Left cardiac atrium (tissue), 4 donors: ENCODE measurements at places on chromosomes 13 and 19. TPM values are rescaled to one million over a fixed set of nuclear protein-coding genes. Genes with fewer than 3 reads are reported as not detected.

The ANKRD27 gene
- total RNA-seq = 26.9 TPM

The GDF15 gene
- 0.50 TPM for total RNA-seq

The IGSF23 gene
- not detected for total RNA-seq

The STXBP2 gene
- total RNA-seq = 18.2 TPM

The LGALS7 gene
- total RNA-seq = not detected

The TEX29 gene
- total RNA-seq = not detected

The ZNF439 gene
- total RNA-seq = 4.1 TPM

The MBD3L3 gene
- not detected for total RNA-seq

The C19orf85 gene
- not detected for total RNA-seq

The ZNF324B gene
- 3.9 TPM for total RNA-seq

The ZNF573 gene
- total RNA-seq = 9.7 TPM

The PSPN gene
- 0.92 TPM for total RNA-seq

The MAP3K10 gene
- total RNA-seq = 19.9 TPM

The XPO4 gene
- 12.1 TPM for total RNA-seq

The CATSPERD gene
- not detected for total RNA-seq

The GPR4 gene
- total RNA-seq = 17.7 TPM

The LCP1 gene
- 31.4 TPM for total RNA-seq

The CCNE1 gene
- 1.8 TPM for total RNA-seq

The PSPC1 gene
- 27.1 TPM for total RNA-seq

The LIM2 gene
- not detected for total RNA-seq

The ZNF627 gene
- 5.1 TPM for total RNA-seq

The ZNF610 gene
- 1.3 TPM for total RNA-seq

The HCST gene
- total RNA-seq = 6.9 TPM

The TNFSF9 gene
- total RNA-seq = 0.71 TPM

The DMAC2 gene
- total RNA-seq = 67.6 TPM

The FGF21 gene
- not detected for total RNA-seq

The FFAR2 gene
- total RNA-seq = 0.44 TPM

The NKPD1 gene
- 0.05 TPM for total RNA-seq

The IRGC gene
- total RNA-seq = not detected

The ACP7 gene
- total RNA-seq = not detected

The SEMA6B gene
- total RNA-seq = 24.8 TPM

The CYP2A6 gene
- total RNA-seq = not detected

The FFAR1 gene
- total RNA-seq = not detected

The CABP5 gene
- not detected for total RNA-seq

The SIGLECL1 gene
- total RNA-seq = not detected

The SIAH3 gene
- total RNA-seq = not detected

The MYO16 gene
- total RNA-seq = 3.2 TPM

The USPL1 gene
- 8.5 TPM for total RNA-seq

The FCER2 gene
- 1.7 TPM for total RNA-seq

The OR7D2 gene
- total RNA-seq = not detected

The MIR17HG gene
- total RNA-seq = 2.6 TPM

The KIR2DL1 gene
- not detected for total RNA-seq

The NBEA gene
- 12.2 TPM for total RNA-seq

The ZNF121 gene
- total RNA-seq = 23.0 TPM

The KASH5 gene
- not detected for total RNA-seq

The STAP2 gene
- 4.8 TPM for total RNA-seq

The CCDC8 gene
- total RNA-seq = 38.4 TPM

The RHPN2 gene
- total RNA-seq = 3.2 TPM

The KCTD15 gene
- total RNA-seq = 15.9 TPM

The LSM7 gene
- total RNA-seq = 43.6 TPM

The CRB3 gene
- not detected for total RNA-seq

The CEACAM16 gene
- total RNA-seq = not detected

The PGLYRP1 gene
- total RNA-seq = 0.32 TPM

The NEK5 gene
- total RNA-seq = 0.44 TPM

The CPT1C gene
- 5.1 TPM for total RNA-seq

The ZNF560 gene
- total RNA-seq = not detected

The TMEM147 gene
- total RNA-seq = 87.5 TPM

The ATP4A gene
- not detected for total RNA-seq
